Stomach (tissue), 19 donors: ENCODE measurements at places on chromosomes 3 and 15.

DNA sequence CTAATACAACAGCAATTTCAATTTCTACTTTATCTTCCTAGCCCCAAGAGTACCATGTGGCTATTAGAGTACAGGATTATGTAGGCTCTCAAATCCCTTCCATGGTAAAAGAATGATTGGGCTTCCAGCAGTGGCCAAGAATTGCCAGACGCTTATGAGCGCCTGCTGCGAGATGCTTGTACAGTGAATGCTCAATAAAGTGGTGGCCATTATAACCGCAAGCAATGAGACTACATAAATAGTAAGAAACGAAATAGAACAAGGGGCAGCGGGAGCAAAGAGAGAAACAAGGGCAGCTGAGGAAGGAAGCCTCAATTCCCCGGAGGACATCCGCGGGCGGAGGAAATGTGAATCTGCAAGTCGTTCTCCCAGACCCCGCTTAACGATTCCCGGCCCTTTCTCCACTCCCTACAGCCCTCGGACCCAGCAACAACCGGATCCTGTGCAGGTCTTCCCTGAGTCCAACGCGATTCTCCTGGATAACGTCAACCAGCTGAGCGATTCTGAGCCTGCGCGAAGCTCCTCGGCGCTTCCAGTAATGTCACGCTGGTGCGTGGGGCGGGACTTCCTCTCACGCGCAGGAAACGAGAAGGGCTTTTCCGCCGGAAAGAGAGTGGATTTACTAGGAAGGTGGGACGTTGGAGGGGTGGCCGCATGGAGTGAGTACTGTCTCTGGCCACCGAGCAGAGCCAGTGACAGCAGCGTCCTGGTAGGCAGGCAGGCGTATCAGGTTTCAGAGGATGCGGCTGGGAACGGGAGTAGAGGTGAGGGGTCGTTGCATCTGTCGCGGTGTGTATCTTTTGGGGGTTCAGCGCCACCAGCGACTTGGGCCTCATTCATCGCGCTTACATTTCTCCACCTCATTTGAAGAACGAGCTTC, 40.5 kb upstream of the AP3B2 start:
- peak; percentile 91 for DNase-seq

DNA sequence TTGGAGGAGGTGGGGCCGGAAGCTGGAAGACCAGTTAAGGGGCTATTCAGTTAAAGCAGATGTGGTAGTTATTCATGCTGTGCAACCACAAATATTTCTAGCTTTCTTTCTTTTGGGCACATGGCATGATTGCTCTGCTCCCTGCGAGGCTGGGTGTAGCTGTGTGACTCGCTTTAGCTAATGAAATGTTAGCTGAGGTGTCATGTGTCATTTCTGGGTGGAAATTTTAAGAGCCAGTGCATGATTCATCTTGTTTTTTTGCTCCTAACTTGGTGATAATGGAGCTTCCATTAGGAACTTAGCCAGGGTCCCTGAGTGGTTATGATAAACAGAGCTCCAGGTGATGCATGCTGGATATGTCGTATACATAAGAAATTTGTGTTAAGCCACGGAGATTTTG, 300.6 kb downstream of the SATB1 start:
- no peak for DNase-seq

- DNase-seq: no peak
Measured at GRCh38 chr3:20055020-20055775, 15.0 kb downstream of the KAT2B start.

DNA sequence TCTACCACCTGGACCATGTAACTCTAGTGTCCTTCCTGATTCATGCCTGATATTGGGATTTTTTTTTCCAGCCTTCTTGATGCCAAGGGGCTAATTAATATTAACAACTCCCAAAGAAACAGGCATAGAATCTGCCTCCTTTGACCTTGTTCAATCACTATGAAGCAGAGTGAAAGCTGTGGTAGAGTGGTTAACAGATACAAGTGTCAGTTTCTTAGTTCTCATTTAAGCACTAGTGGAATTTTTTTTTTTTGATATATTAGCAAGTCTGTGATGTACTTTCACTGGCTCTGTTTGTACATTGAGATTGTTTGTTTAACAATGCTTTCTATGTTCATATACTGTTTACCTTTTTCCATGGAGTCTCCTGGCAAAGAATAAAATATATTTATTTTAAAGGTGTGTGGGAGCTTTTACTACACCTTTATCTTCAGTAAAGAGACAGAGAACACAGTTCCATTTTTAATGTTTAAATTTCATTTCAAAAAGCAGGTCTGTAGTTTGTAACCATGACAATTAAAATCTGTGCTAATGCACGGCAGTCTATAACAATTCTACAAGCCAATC, 67.1 kb downstream of the TOP2B start:
- no peak for DNase-seq

GRCh38 chr3:140203510-140203909, 268.5 kb downstream of the CLSTN2 start:
- DNase-seq: no peak

- no peak for DNase-seq
Measured at GRCh38 chr3:150455341-150455740, 47.2 kb downstream of the TSC22D2 start.

DNA sequence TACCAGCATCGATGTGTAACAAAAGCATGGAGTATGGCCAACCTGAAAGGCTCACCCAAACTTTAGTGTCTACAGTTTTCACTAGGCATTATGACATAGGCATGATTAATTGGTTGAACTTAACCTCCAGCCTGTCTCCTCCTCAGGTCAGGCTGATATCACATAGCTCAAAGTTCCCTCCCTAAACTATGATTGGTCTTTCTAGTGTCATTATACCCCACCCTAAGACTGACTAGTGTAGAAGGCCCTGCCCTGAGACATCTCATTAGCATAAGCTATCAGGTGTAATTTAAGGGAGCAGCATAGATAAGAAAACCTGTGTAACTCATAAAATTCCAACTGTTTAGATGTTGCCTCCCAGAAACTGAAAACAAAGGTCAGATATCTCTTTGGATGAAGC, 195.2 kb downstream of the ALCAM start:
- no peak for DNase-seq
